Forelimb muscle (tissue), 1 donor: ENCODE measurements at places on chromosomes 1 and 21. TPM values are rescaled to one million over a fixed set of nuclear protein-coding genes. Genes with fewer than 3 reads are reported as not detected.
A peak's percentile ranks its signal among the peaks of the same experiment; 100 is the strongest.

DNA sequence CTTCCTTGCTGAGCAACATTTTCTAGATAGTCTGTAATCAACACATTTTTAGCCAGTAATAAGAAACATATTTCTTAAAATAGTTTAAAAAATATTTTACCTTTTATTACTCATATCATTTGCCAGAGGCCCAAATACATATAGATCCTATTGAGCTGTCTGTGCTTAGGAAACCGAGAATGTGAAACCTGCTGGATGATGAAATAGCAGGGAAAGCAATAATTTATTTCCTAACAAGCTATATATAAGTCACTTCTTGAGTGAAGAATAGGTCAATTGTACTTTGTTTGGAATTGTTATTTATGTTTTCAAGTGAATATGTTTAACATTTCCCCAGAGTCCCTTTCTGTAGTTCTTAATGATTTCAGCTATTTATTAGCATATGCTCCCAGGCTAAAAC is 339.9 kb upstream of the TMPRSS15 start:
- no peak for DNase-seq

DNA sequence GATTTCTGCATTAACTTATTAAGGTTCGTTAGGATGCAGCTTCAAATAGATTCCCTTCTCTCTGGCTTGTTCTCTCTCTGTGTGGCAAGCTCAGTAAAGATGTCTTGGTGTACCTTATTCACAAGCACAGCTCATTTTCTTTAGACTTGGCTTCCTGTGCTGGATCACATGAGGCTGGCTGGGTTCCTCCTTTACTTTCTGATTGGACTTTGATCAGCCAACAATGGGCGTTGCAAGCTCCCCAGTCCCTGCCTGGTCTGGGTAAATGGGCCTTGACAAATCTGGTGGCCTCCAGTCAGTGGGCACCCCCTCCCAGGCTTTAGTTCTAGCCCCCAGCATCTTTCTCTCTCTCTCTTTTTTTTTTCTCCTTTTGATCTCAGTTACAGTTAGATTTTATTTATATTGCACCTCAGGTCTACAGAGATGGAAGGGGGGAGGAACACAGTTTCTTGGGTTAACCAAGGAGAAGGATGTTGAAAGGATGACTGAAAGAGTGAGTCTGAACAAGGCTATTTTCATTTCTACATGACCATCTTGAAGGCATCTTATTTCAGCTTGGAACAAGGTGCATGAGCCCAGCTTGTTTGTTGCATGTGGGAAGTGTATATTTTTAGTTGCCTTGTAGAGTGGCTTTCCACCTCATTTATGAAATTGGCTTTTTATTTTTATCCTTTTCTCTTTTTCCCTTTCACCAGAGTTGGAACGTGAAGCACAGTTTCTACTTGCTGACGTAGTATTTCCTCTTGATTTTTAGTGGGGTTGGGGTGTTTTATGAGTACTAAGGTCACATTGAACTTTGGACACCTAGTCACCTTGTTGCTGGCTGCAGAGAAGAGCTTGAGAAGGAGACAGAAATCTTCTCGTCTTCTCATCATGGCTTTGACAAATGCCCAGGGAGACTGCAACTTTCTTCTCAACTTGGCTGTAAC is 77.1 kb downstream of the PBX1 start:
- DNase-seq = no peak

DNA sequence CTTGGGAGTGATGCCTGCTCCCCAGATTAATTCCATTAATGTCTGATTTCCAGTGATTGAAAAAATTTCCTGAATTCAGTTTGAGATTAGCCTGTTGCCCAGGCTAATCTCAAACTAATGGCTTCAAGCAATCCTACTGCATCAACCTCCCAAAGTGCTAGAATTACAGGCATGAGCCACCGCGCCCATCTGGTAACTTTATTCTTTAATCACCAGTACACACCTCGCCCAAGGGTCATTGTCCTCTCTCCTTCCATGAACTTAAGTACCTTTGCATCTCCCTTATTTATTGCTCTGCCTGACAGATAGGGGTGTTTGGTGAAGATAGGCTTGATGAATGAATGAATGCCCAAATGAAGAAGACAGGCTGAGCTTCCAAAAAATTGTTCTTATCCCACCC is 366.5 kb downstream of the SIPA1L2 start:
- DNase-seq = no peak

- no peak for DNase-seq
Measured at GRCh38 chr1:243495442-243496186, 239.8 kb downstream of the SDCCAG8 start.

DNA sequence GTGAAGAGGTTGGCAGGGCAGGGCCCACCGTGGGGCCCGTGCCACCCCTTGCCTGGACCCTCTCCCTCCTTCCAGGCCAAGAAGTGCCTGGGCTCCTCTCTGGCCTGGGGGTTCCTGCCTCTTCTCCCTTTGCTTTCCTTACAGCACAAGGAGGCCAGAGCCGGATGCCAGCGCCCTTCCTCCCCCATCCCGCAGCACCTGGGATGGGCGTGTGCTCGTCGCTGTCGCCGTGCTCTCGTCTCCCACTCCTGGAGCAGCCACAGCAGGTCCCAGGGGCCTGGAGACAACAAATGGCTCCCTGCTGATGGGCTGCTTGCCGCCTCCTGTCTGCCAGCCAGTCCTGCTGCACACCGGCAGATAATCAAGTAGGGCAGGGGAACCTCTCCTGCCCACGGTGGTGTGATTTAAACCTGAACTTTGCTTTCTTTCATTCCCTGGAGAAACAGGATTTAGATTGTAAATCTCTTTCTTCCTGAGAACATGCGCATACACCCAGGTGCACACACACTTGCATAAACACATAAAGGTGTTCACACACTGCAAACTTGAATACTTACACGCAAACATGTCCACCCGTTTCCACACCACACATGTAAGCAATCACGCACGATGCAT is 50.8 kb upstream of the POU3F1 start:
- DNase-seq = no peak

DNA sequence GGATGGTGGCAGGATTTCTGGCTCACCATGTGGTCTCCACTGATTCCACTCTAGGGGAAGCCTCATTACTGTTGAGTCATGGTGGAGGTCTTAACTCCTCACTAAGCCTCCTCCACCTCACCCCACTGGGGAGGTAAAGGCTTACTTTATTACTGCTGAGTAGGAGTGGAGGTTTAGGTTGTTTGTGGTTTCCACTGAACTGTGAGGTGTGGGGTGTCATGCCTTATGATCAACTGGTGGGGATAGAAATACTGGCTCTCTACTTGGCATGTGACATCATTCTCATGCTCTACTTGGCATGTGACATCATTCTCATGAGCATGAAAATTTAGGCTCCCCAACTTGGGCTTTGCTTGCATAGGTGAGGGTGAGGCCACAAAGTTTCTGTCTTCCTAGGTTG is 35.6 kb downstream of the COL6A1 start:
- DNase-seq = no peak

GRCh38 chr1:245154429-245155271 is at the start of gene KIF26B:
Gene KIF26B (plus strand): TSS chr1:245154985. CDS start chr1:245155425, 440 bp downstream.
- no peak for DNase-seq

- no peak for DNase-seq
Measured at GRCh38 chr1:35449334-35450008, 107.7 kb downstream of the KIAA0319L start.

- DNase-seq = no peak
Measured at GRCh38 chr1:4506591-4506990, 147.8 kb upstream of the AJAP1 start.

GRCh38 chr1:32891241-32891570 is 4.9 kb downstream of the HPCA start:
- no peak for DNase-seq

GRCh38 chr1:223515421-223515820 is 122.2 kb downstream of the CCDC185 start:
- DNase-seq = no peak

DNA sequence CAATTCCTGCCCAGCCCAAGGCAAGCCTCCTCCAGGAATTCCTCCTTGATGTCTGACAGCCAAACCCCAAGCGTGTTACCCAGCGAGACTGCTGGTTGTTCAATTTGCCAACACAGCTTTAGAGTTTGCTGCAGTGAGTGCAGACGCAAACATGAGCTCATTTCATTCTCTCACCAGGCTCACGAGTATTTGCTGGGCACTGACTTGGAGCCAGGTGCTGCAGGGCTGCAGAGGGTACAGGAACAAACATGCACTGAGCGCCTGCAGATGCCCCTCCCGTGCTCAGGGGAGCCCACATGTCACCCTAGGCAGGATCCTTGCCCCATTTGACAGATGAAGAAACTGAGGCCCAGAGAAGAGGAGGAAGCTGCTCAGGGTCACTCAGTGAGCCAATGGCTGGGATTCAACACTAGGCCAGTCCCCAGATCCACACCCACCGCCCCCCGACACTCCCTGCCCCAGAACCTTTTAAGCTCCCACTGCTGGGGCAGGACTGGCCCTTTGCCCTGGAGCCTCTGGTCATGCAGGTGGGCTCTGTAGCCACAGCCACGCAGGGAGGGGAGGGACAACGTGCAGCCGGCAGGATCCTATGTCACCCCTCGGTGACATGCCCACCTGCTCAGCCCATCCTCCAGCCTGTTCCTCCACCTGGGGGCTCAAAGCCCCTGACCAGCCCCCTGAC is 363.7 kb downstream of the MATN1 start:
- no peak for DNase-seq

- DNase-seq = no peak
Measured at GRCh38 chr1:28154078-28154594, 22.4 kb downstream of the PTAFR start.

DNA sequence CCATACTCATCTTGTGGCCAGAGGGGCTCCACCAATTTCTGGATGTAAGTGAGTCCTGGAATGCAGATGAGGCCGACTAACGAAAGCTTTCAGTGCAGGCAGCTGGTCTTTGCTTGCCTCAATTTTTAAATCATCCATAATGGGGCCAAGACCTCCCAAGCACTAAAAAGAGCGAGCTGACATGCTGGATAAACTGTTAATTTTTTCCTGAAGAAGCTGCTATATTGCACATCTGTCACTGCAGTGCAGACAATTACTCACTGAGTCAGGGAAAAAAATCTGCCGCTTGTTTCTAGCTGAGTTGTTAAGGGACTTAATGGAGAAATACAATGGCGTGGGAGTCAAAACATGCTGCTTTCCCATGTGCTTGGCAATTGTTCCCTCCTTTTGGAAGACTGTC is 205.5 kb downstream of the GPATCH2 start:
- DNase-seq = peak; percentile 75

DNA sequence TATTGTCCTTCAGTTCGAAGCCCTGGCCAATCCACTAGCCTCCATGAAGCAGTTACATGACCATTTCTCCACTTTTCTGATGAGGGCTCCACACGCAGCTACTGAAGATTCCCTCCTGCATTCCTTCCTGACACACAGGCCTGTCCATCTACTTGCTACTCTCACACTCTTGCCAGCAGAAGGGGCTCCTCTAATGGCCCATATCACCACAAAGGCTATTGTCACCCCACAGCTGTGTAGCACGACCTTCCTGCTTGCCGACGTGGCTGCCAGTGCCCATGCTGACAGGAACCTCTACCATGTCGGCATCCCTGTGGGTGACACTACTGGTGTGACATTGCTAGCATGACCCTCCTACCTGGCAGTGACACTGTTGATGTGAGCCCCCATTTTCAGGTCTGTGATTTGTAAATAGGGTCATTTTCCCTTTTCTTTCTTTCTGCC is 1528.6 kb upstream of the TPTE start:
- DNase-seq = no peak

DNA sequence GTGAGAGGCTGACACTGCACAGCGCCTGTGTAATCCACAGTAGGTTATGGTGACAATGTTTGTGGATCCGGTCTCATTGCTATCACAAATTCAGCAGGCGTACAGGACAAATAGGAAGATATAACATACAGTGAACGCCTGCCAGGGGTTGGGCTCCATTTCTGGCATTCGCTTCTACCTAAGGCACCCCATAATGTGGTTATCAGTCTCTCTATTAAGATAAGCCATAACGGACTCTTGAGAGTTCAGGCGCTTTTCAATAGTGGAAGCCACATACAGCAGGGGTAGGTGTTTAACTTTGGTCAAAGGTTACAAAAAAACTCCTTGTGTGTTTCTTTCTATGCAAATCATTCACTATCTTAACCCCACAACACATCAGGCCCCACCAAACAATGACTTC is 72.8 kb downstream of the SIPA1L2 start:
- DNase-seq = no peak

DNA sequence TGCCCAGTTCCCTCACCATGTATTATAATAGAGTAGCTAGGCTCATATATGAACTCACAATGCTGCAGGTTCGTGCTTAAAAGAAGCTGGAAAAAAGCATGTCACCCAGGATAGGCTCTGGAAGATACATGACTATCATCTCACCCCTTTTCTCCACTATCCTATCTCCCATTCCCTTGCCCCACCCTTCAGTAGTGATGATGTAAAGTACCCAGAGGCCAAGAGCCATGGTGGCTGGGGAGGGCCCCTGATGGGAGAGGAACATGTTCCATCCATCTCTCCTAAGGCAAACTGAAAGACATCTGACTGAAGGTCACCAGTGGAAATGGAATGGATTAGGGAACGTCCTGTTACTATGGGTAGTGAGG is 20.3 kb upstream of the RBBP5 start:
- no peak for DNase-seq

DNA sequence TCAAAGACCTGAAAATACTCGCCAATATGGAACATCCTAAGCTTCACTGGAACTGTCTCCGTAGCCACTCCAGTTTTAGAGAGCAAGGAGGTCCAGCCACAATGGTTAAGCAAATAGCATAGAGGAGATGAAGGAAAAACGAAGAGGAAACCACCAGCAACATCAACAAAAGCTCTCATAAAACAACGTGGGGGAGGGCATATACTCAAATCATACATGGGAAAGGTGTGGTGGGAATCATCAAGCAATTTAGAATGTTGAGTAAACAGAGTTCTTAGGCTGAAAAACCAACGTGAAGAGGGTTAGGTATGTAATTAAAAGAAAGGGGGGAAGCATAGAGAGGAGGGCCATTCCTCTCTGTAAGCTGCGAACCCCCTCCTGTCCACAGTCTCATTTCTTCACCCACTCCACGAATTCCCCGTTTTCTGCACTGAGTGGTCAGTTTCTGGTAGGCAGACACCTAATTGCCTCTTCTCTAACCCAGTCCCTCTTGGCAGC is 1.0 kb downstream of the TMEM59 start:
- no peak for DNase-seq

DNA sequence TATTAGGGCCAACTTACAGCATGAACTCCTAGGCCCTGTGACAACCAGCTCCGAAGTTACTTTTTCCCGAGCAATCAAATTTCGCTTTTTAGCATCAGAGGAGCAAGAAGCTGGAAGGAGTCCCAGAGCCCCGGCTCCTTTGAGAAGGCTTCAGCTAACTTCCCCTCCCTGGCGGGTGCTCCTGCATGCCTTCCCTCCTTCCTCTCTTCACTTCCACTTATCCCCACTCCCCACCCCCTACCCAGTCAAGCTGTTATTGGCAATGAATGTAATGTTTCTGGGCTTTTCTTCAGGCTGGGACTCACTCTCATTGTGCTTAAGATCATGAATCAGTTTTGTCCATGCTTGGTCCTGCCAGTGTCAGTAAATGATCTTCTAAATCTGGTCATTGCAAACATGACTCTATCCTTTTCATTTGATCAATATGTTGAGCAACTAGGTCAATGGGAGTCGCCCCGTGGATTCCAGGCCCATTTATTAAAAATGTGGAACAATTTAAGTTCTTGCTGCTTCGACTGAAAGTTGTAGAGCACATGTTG is 94.5 kb upstream of the TSPAN2 start:
- DNase-seq = peak; percentile 39

- DNase-seq = no peak
Measured at GRCh38 chr21:46100906-46101305, 3.0 kb downstream of the COL6A2 start.

Gene IFI44L
- 1.0 TPM for polyA plus RNA-seq

Gene CITED4
- 2.6 TPM for polyA plus RNA-seq

Gene OR2L2
- 0.06 TPM for polyA plus RNA-seq

Gene INAVA
- 2.0 TPM for polyA plus RNA-seq

Gene CAPN8
- 0.57 TPM for polyA plus RNA-seq

Gene ZNF670
- polyA plus RNA-seq = 2.4 TPM

Gene MFAP2
- 78.6 TPM for polyA plus RNA-seq

Gene TCP10L
- 1.3 TPM for polyA plus RNA-seq

Gene GBP3
- polyA plus RNA-seq = 2.5 TPM
